ENCODE measurements at places on chromosomes 12 and 14. TPM values are rescaled to one million over a fixed set of nuclear protein-coding genes. Genes with fewer than 3 reads are reported as not detected.

DNA sequence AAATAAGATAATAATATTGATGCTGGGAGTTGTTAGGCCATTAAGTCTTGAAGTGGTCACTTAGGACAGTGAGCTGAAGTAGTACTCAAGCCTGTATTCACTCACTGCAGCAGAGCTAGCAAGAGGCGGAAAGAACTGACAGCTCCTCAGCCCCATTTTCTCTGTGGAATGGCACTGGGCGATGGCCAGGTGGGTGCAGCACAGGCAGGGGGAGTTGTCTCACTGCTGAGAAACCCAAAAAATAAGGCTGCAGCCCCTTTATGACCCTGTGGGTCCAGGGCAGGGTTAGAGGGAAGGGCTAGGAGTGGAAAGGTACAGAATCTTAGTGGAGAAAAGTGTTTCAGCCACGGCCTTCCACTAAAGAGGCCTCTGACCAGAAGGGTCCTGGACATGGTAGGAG lies 35.5 kb downstream of the PDZRN4 start:
- no peak for DNase-seq

DNA sequence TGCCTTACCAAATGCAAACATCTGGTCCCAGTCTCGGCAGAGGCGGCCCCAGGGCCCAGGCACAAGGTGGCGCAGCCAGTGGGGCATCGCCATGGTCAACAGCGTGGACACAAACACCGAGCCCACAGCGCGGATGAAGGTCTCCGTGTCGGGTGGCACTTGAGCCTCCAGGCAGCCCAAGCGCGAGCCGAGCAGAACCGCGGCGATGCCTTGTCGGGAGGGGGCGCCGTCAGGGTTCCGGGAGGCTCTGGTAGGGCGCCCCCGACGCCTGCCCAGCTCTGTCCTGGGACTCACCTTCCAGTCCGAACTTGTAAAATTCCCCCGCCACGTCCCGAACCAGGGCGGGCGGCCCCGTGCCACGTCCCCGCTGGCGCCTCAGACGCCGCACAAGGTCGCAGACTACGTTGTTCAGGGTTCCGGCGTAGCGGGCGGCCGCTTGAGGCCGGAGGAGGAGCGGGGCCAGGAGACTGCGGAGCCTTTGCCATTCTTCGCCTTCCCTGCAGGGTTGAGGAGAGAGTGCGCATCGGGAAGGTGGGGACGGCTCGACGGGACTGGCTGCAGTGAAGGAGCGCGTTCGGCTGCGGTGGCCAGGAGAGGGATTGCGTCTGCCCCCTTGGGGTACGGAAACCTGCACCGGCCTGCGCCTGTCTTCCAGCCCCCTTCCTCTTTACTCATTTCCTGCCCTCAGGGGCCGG lies 1.7 kb downstream of the CYP27B1 start:
- no peak for DNase-seq

GRCh38 chr14:51566831-51567582 lies 84.7 kb upstream of the FRMD6 start:
- no peak for DNase-seq

GRCh38 chr12:88998421-88998820 lies 353.9 kb downstream of the DUSP6 start:
- DNase-seq = no peak

GRCh38 chr12:77343291-77343690 lies 277.9 kb upstream of the E2F7 start:
- DNase-seq = no peak

GRCh38 chr12:2668816-2669215 lies 126.0 kb upstream of the FKBP4 start:
- DNase-seq = no peak

RNASE1 gene
- 511 TPM for total RNA-seq

VWF gene
- total RNA-seq = 272 TPM

Measured in lung (tissue), 17 donors.